Vagina (tissue), 2 donors: ENCODE measurements at places on chromosomes 7 and 10.

DNA sequence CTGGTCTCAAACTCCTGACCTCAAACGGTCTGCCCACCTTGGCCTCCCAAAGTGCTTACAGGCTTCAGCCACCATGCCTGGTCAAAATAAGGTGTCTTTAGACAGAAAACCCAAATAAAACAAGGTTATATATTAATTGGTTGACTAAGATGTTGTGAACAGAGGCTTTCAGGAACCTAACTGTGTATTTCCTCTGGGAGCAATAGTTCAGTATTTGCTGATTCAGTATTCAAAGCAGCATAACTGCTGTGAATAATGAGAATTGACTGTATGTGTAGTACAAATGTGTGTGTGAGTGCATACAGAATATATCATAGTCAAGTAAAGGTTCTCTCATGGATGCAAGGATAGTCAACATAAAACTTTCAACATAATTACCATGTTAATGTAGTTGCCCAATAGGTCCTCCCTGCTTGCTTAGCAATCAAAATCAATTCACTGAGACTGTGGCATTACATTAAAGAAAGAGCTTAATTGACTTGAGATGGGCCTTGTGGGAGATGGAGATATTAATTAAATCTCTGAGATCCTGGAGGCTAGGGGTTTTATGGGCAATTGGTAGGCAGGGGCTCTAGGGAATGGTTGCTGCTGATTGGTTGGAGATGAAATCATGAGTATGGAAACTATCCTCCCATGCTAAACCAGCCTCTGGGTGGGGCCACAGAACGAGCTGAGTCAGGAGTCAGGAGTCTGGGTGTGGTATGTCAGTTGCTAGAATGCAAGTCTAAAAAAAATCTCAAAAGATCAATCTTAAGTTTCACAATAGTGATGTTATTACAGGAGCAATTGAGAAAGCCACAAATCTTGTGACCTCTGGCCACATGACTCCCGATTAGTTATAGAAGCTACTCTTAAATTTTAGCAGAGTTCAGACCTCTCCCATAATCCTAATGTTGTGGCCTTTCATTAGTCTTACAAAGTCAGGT is 162.7 kb downstream of the AKR1D1 start:
- no peak for DNase-seq

- no peak for DNase-seq
Observed at GRCh38 chr7:143447466-143447865, 4.2 kb downstream of the TAS2R60 start.

DNA sequence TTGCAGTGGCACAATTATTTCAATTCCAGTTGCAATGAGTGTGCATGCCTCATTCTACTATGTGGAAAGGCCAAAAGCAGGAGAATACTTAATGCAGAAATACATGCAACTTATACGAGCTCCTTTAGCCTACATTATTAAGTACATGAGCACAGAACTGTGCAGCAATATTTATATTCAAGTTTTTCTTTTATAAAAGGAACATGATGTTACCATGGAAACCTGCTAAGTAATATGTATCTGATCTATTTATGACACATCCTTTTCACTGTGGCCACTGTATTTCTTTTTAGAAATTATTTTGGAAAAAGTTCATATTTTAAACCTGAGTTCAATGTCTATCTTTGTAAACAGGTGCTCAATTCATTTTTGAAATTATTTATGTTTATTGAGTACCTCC is 88.9 kb downstream of the ELAPOR2 start:
- DNase-seq: no peak

DNA sequence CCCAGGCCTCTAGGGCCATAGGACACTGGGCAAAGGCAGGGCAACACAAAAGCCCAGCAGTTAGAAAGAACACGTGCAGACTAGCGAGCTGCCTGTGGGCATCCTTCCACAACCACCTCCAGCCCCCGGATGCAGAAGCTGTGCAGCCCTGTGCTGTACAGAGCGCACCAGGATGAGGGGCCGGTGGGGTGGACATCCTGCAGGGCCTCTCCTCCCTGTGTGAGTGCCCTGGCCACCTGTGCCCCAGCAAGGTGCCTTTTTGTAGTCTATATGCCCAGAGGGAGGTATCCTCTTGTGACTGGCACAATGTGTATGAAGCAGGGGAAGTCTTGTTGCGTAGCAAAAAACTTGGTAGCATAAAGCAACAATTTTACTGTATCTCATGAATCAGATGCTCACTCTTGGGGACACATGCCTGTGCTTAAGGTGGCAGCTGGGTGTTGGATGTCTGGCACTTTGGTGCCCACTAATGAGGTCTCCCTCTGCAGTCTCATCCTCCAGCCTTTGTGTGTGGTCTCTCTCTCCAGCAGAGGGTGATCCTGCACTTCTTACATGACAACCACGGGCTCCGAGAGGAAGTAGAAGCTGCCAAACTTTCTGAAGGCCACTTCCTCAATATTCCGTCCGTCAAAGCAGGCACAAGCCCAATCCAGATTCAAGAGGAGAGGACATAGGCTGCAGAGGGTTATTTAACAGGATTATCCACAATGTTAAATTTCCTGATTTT is 8.7 kb downstream of the NCAPG2 start:
- no peak for DNase-seq

- DNase-seq: no peak
Observed at GRCh38 chr7:74372511-74373111, 81.1 kb upstream of the GTF2IRD1 start.

GRCh38 chr10:63935705-63936104 is 414.5 kb downstream of the REEP3 start:
- no peak for DNase-seq

- no peak for DNase-seq
Observed at GRCh38 chr7:48046458-48046857, 11.1 kb downstream of the C7orf57 start.

- DNase-seq: no peak
Observed at GRCh38 chr7:74230446-74231231, 20.8 kb downstream of the LAT2 start.

DNA sequence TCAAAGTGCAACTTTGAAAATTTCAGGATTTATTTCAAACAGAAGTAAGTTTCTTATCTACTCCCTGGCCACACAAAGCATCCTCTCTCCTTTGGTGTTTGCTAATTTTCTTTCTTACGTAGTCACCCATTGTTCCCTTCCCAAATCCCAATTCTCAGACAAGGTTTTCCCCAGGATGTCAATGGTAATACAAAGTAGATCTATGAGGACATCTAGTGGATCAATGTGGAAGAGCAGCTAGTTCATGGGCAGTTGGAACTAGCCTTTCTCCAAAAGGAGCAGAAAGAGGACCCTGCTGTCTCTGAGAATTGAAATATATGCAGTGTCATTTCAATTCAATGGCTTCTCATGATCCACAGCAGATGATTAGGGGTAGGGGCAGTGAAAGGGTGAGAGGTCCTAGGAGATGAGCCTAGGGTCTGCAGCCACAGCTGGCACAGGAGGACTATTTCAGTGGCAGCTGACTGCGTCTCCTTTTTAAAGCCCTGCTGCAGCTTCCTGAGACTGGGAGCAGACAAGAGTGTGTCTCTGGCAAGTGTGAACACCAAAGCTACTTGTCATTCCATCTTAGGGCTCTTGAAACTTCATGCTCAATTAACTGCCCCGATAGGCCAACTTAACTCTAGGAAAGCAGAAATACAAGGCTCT is 632.6 kb downstream of the KCNMA1 start:
- DNase-seq: no peak

DNA sequence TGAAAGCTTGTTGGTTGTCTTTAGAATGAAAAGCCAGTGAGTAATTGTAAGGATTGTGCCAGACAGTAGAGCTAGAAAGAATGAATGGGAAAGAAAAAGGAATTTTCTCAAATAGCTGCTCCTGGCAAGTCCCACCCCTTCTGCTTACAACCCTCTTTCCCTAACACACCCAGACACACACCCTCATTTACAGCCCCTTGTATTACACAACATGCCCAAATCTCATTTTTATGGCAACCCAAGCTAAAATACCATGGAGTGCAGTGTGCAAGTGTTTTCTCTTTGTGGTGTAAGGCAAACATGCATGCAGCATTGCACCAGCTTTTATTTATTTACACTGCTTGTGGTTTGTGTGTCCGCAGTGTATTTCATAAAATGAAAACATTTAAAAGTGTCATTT is 1.5 kb downstream of the PRKAR2B start:
- DNase-seq: no peak
